ENCODE measurements at places on chromosomes 16 and 17. TPM values are rescaled to one million over a fixed set of nuclear protein-coding genes. Genes with fewer than 3 reads are reported as not detected.

DNA sequence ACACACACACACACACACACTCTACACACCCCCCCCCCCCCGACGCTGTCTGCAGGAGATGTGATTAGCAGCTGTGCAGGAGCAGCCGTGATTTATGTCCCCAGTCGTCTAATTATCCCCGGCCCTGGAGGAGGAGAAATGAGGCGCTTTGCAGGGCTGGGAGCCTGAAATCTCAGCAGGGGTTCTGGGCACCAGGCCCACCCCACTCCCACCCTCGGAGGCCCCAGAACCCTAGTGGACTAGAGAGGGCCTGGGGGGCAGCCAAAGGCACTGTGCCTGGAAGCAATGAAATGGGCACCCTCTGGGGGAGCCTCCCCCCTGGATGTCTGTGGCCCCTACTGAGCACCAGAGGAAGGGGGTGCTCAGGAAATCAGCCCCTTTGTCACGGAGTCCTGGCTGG is 134.2 kb upstream of the CIBAR2 start:
- no peak for DNase-seq

Gene TMEM235
- not detected for total RNA-seq

DNA sequence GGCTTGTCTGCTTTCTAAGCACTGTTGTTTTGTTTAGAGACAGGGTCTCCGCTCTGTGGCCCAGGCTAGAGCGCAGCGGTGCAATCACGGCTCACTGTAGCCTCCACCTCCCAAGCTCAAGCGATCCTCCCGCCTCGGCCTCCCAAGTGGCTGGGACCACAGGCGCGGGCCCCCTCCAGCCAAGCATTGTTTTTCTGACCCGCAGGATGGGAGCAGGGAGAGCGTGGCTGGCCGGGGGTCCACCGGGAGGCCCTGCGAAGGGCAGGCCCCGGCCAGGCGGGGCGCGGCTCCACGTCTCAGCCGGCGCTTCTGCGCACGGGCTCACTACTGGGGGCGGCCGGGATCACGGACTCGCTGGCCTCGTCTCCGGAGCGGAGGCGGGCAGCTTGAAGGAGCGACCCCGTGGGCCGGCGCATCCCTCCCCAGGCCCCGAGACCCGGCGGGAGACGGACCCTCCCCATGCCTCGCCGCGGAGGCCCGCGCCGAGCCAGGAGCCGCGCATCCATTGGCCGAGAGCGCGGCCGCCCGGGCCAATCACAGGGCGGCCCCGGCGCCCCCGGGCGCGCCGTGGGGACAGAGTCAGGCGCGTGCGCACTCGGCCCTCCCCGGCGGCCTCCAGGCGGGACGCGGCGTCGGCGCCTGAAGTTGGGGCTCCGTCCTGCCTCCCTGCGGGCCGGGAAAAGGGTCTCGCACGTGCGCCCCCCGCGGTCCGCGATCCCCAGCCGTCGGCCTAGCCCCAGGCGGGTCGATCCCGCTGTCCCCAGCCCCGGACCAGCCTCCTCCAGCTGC is 24.9 kb downstream of the ACTG1 start:
- peak; percentile 88 for DNase-seq

- DNase-seq = no peak
Observed at GRCh38 chr16:85302018-85302847, 190.0 kb upstream of the CIBAR2 start.

GRCh38 chr17:40321524-40321929 is 12.5 kb downstream of the RARA start:
- no peak for DNase-seq

- no peak for DNase-seq
Observed at GRCh38 chr17:40980117-40980516, 4.0 kb downstream of the KRT40 start.

DNA sequence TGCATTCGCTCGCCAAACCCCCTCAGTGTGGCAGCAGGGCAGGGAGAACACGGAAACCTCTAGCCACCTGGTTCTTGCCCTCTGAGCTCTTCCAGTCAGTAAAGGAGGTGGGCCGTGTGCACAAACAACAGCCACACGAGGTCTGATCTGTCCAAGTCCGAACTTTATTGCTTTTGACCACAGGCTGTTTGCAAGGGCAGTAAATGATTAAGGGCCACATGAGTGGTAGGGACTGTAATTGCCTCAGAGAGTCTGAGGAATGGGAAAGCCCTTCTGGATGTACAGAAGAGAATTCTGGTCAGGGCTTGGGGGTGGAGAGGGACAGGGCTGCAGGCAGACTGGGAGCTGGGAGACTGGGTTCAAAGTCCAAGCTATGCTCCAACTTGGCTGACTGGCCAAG is 75.7 kb upstream of the LHX1 start:
- DNase-seq = no peak

DNA sequence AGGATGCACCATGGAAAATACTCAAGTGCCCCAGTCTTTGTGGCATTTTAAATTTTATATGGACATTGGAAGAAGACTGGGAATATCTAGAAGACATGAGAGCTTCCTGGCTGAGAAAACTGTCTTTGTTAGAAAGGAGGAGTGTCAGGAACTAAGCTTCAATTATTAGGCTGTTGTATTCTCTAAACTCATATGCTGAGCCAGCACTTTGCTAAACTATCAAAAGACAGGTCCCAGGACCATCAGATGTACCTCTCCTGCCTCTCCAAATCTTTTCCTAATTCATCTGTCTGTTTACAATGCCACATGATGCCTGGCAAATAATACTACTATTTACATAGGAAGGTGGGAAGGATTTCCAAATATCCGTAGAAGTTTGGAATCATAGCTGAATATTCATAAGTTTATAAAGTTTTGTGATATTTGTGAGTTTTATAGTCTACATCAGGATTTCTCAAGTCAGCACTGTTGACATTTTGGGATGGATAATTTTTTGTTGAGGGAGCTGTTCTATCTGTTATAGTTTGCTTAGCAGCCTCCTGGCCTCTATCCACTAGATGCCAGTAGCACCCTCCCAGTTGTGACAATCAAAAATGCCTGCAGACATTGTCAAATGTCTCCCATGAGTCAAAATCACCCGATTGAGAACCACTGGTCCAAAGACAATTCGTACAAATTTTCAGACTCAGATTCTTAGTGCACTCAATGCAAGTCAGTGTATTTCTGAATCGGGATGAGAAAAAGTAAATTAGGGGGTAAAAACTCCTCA is 61.2 kb upstream of the NETO2 start:
- no peak for DNase-seq
